ENCODE measurements at places on chromosomes 2 and 18.

GRCh38 chr2:172578054-172578453, 22.2 kb downstream of the PDK1 start:
- DNase-seq = no peak

DNA sequence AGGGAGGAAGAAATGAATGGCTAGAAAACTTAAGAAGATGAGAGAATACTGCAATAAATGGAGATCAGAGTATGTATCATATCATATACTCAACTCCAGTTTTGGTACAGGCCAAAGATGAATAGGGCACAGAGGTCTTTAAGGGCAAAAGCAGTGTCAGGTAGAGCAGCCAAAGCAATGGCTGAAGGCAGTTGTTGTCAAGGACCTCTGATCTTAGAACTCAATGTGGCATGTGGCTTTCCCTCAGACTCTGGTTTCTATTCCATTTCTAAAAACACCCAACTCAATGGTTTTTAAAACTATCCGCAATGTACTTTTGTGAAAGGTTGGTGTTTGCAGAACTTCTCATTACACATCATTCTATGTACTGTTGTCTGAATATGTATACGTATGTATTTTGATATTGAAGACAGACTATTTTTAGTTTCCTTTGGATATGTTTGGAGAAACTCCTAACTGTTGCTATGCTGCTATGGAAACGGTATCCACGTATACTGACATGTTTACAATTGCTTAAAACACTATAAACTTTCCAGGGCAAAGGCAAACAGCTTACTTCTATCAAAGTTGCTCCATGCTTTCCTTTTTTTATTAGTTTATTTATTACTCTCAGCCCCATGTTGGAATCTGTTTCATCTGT, 58.1 kb upstream of the PELI1 start:
- DNase-seq = no peak

- no peak for DNase-seq
Measured at GRCh38 chr18:74419761-74420160, 37.3 kb downstream of the DIPK1C start.

DNA sequence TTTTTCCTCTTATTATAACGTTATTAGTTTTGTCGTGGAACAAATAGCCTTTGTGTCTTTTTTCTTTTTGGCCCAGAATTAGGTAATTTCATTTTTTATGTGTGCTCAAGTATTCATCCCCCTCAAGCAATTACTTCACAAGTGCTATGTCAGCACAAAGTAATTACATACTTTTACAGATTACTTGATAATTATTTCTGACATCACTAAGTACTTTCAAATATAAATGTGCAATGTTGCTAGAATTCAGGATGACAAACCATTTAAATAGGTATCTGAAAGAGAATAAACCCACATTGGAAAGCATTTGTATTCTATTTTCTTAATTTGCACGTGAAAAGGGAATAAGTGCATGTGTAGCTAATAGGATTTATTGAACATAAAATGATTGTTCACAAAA, 238.2 kb downstream of the CDH7 start:
- DNase-seq = no peak

DNA sequence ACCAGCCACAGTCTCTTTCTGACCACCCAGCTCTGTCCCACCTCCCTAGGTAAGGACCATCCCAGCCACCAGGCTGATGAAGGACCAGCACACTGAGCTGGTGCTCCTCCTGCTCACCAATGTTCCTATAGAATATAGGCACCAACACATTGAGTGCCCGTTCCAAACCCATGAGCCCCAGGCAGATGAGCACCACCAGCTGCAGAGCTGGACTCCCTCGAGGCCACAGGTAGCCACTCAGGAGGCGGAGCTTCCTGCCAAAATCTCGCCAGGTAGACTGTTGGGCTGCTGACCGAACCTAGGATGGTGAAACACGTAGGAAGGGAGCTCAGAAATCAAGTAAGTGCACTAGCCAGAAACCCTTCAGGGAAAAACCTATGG, 2.2 kb downstream of the ABCB6 start:
- no peak for DNase-seq

DNA sequence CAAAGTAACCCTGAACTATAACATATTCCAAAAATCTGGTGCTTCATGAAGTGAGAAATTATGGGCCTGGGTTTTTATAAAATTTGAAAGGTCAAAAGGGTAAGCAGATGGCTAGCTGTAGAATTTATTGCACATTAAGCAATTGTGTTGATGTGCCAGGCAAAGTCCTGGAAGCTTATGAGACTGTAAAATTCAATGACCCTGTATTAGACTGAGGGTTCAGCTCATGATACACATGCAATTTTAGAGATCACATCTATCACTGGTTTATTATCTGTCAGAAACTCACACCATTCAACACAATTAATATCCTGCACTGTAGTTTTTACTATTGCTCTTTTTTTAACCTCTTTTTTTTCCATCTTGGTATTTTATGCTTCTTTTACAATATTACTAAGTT, 1162.6 kb upstream of the SLC39A10 start:
- no peak for DNase-seq

DNA sequence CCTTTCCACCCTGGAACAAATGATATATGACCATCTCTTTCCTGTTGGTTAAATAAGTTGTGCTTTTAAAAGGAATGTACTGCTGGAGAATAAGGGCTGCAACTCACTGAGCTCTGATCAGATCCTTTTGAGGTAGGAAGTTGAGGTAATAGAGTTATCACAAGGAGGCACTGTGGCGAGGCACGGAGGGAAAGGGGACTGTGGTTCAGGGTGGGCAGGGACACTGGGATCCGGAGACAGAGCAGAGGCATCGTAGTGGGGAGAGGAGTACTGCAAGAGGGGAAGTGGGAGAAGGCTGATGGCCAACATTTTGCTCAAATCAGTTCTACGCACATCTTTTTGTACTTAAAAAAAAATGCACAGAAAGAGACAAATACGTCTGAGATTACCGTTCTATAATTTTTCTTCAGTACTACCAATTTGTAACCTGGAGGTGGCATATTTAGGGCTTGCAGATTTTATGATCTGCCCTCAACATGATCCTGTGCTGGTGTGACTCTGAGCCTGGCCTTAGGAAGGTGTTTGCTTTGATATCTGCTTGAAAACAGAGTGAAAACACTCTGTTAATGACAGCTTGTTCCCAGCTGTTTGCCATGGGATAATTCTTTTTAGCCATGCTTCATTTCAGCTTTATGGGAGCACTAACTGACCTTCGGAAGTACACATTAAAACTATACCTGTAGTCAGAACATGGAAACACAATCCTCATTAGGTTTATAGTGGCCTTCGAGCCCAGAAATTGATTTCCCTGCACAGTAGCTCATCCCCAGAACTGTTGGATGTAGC, 168.1 kb downstream of the KCNE4 start:
- no peak for DNase-seq

GRCh38 chr18:22778996-22779395, 154.1 kb upstream of the RBBP8 start:
- DNase-seq = no peak

- no peak for DNase-seq
Measured at GRCh38 chr18:46246101-46246500, 141.9 kb downstream of the HAUS1 start.

GRCh38 chr18:56716692-56717146, 65.6 kb downstream of the WDR7 start:
- no peak for DNase-seq

GRCh38 chr2:106547164-106547903, 60.2 kb downstream of the CD8B2 start:
- no peak for DNase-seq

GRCh38 chr2:37984589-37984988, 59.5 kb downstream of the RMDN2 start:
- no peak for DNase-seq

DNA sequence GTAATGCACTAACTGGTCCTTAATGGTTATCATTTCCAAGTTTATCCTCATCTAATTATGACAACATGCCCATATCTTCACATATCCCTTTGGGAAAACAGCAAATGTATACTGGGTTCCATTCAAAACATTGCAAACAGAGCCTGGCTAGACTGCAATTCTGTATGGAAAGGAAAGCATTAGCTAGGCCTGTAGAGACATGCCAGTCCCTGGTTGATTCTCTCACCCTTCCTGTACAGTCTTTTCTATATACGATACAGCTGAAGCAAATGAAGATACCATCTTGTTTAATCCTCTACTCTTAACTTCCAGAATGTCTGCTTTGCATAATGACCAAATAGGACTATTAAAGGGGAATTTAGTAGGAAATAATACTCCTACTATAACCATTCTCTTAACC, 294.4 kb upstream of the MC4R start:
- no peak for DNase-seq

GRCh38 chr18:3914109-3914508, 464.1 kb downstream of the TGIF1 start:
- no peak for DNase-seq

- DNase-seq = no peak
Measured at GRCh38 chr2:101329026-101329425, 20.5 kb upstream of the RNF149 start.

- no peak for DNase-seq
Measured at GRCh38 chr18:31255953-31256352, 62.0 kb upstream of the DSG1 start.

- no peak for DNase-seq
Measured at GRCh38 chr2:86398500-86399474, 42.4 kb upstream of the KDM3A start.

GRCh38 chr2:232963913-232964312, 49.1 kb downstream of the NGEF start:
- DNase-seq = no peak

GRCh38 chr2:31332521-31332920, 82.0 kb downstream of the XDH start:
- DNase-seq = no peak

- DNase-seq = no peak
Measured at GRCh38 chr18:47788621-47789020, 141.8 kb downstream of the SMAD2 start.

- no peak for DNase-seq
Measured at GRCh38 chr2:36530178-36530982, 67.6 kb downstream of the FEZ2 start.

DNA sequence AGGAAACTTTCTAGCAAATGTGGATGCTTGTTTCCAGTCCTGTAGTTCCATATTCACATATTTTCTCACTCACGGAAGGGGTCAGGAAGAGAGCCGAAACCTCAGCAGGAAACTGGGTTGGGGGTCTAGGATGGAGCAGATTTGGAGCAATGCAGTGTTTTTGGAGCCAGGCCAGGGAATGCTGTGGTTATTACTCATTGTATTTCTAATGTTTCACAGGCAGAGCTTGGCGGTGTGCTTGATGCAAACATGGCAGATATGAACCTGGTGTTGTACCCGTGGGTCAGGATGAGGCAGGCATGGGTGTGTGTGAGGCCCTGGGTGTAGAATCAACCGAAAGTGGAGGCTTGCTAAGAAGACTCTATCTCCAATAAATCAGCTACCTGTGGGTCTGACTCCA, 34.6 kb upstream of the ACKR3 start:
- no peak for DNase-seq

DNA sequence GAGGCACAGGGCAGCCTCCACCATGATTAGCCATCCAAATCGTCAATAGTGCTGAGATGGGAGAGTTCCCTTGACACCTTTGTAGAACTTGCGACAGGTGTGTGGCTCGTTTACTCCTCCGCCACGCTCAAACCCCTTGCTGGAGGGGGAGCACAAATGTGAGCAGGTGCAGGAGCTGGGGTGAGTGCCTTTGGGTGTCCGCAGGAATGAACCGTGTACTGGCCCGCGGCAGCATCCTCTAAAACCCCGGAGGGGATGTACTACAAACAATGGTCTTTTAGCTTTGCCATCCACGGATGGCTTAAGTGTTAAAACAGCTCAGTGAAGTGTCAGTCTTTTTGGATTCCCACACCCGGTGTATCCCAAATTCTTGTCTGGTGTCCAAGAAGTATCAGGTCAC, 21.4 kb upstream of the TDRD15 start:
- no peak for DNase-seq

DNA sequence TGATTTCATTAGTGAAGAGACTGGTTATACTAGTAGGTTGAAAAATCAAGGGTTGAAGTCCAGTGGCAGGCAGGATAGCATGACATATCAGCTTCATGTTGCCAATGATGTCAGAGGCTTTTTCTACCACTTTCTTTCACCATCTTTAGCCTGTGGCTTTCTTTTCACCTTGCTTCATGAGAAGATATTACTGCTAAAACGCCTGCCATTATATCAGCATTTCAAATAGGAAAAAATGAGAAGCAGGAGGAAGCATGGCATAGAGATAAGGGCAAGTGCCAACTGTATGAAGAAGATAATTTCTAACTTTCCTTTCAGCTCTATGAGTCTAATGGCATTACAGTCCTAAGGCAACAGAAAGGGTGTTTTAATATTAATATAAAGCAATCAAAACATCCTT, 270.2 kb upstream of the SYT4 start:
- no peak for DNase-seq

DNA sequence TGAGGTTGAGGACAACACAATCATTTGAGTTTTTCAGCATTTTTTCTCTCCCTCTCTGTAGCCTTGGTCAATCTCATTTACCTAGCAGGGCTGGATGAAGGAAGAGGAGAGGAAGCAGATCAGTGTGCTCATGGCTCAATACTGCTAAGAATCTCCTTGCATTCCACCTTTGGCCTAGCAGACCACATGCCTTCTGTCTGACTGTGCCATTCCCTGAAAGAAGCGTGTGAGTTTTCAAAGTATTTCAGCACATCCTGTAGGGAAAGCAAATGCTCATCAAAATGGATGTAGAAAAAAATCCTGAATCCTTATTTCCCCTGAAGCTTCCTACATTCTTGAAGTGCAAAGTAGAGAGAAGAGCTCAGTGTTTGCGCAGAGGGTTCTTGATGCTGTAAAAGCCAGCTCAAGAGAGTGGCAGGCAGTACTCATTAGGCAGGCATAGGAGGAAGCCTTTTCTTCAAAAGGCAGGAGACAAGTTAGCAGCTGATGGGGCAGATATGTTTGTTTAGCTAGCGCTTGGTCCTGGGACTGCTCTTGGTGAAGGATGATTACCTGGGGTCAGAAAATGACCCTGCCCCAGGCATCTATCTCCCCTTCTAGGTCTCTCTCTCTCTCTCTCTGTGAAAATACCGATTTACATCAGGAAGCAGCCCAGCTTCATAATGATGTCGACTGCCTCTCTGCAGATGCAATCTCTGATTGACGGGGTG, 14.4 kb upstream of the PIK3C3 start:
- no peak for DNase-seq

- DNase-seq = no peak
Measured at GRCh38 chr2:25366629-25367028, 24.9 kb upstream of the DNMT3A start.

DNA sequence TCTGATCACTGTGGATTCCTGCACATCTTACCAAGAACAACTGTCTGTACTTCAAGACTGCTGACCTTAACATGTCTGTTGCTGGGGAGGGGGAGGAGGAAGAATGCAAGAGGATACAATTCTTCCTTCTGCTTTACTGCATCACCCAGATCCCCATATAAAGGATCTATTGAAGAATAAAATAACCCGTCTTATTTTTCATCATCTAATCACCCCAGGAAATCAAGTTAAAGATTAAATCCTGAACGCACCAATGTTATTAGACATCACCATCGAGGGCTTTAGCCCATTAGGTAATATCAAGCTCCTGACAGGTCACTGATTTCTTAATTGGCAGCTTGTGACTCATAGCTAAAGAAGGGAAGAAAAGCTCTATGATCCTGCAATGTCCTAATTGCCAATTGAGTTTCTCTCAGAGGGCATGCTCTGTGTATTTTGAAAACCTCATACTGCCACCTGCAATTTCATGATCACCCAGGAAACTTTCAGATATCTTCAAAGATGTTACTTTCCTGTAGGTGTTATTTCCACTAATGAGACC, 75.4 kb upstream of the KCNE4 start:
- no peak for DNase-seq
